T-helper 2 cell treated with Interferon-gamma antibody and Interleukin-4, amounts not matched to agents 5 μg/mL and 100 μg/mL, for 36 hours (primary cell): ENCODE measurements at places on chromosomes 7 and 10.

GRCh38 chr10:114987995-114988394 lies 50.0 kb downstream of the TRUB1 start:
- DNase-seq, result no peak

DNA sequence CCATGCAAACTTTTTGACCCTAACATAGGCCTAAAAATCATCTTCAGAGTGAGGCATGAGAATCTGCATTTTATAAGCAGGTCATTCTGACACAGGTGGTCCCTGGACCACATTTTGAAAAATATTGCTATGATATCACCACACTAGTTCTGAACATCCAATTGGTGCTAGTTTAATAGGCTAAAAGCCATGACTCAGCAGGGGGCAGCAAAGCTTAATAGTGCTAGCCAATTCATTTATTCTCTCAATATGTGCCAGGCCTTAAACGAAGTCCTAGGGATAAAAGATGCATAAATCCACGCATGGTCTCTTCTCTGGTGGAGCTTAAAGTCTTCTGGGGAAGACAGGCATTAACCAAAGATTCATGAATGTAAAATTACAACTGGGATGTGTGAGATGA lies 10.2 kb upstream of the SLC25A28 start:
- no peak for DNase-seq

DNA sequence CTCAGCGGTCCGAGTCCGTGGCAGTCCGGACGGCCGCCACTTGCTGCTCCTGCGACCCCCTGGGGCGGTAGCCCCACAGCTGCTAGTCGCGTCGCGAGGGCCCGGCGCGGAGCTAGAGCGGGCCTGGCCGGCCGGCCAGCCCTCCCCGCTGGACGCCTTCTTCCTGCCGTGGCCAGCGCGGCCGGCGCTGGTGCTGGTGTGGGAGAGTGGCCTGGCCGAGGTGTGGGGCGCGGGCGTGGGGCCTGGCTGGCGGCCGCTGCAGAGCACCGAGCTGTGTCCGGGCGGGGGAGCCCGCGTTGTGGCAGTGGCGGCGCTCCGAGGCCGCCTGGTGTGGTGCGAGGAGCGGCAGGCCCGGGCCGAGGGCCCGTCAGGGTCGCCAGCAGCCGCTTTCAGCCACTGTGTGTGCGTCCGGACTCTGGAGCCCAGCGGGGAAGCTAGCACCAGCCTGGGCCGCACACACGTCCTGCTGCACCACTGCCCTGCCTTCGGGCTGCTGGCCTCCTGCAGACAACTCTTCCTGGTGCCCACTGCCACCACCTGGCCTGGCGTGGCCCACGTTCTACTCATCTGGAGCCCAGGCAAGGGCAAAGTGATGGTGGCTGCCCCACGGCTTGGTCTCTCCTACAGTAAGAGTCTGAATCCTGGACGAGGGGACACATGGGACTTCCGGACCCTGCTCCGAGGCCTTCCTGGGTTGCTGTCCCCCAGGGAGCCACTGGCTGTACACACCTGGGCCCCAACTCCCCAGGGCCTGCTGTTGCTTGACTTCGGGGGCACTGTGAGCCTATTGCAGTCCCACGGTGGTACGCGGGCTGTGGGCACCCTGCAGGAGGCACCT lies 631 bp downstream of the HPS6 start:
- DNase-seq, result peak; percentile 20

GRCh38 chr10:29713450-29713849 lies 78.7 kb upstream of the SVIL start:
- DNase-seq, result no peak

DNA sequence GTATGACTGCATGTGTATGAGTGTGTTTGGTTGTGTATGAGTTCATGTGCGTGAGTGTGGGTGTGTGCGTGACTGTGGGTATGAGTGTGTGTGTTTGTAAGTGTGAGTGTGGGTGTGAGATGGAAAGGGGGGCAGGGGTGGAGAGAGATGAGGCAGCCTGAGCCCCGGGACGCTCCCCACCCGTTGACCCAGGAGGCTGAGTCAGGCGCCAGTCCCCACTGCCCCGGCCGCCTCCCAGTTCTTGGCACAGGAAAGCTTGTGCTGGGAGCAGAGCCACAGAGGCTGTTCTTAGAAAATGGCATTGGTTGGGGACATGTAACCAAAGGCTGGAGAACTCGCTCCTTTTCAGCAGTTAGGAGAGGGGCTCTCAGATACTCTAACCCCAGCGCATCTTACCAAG lies 27.8 kb upstream of the NUB1 start:
- DNase-seq, result no peak

DNA sequence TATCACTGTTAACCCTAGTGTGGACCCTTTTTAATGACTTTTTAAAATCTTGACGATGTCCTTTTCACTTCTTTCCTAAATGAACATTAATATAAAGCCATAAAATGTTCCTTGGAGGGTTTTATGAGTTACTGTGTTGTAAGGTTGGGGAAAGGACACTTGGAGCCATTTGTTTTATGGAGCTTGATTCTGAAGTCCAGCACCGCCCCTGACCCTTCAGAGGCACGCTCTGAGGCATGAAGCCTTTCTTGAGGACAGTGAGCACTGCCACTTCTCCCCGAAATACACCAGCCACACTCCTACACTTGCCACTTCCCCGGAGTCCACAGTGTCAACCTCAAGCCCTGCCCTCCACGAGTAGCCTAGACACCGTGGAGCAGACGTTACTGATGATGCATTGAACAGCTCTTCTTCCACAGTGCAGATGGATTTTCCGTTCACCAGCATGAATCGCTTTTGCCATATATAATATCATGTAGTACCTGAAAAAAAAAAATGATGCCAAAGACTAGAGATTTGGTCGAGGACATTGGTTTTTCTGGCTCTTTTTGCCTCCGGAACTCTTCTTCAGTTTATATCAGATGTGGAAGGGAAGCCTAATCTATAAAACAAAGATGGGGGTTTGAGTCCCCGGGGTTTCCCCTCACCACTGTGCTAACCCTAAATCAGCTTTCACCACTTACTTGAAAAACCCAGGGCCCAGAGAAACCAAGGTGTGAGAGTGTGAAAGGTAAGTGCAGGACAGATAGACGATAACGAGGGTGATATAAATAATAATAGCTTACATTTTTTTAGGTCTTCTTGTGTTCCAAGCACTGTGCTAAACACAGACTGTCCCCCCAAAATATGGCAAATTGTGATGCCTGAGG lies 652.6 kb upstream of the GALNT17 start:
- no peak for DNase-seq

GRCh38 chr10:119461380-119461779 lies 81.1 kb downstream of the RGS10 start:
- no peak for DNase-seq

DNA sequence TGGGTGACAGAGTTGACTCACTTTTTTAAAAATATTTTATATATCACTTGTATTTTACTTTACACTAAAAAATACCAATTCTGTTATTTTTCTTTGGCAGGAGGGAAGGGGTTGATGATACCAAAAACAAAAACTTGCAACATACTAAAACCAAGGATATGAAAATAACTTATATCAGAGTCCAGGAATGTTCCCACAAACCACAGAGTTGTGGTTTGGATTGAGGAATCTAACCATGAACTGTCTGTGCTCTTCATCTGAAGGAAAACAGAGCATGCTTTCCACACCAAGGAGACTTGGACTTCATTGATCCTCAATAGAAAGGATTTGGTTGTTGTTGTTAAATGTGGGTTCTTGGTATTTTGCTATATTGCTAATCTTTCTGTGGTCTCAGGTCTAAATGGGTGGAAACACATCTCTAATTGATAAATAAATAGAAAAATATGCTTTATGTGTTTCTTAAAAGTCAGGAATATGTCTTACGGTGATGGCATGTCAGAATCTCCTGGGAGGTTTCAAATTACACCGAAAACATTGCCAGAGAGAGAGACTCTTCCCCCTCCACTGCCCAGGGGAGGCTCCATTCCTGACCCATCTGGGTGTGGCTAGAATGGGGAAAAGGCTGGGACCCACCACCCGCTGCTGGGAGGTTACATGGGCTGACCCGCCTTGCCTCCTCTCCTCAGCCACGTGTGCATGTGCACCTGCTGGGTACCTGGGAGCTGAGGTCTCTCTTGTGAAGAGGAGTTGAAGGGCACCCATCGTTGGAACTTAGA lies 46.9 kb upstream of the STK17A start:
- DNase-seq, result no peak

DNA sequence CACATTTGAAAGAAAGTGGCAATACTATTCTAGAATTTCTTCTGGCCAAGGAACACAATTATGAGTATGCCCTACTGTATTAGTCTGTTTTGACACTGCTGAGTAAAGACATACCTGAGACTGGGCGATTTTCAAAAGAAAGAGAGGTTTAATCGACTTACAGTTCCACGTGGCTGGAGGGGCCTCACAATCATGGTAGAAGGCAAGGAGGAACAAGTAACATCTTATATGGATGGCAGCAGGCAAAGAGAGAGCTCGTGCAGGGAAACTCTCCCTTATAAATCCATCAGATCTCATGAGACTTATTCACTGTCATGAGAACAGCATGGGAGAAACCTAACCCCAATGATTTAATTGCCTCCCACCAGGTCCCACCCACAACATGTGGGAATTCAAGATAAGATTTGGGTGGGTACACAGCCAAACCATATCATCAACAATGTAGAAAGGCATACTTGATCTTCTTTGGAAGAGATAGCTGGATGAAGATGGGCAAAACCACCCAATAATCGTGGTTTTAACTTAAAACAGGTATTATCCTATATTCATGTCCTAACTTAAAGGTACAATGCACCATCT lies 113.9 kb downstream of the ETV1 start:
- DNase-seq, result no peak
